Neural crest cell (in vitro differentiated cells): ENCODE measurements at places on chromosomes 4 and X. TPM values are rescaled to one million over a fixed set of nuclear protein-coding genes. Genes with fewer than 3 reads are reported as not detected.

SLC7A11 gene
- 18.7 and 19.2 TPM in 2 replicates for total RNA-seq

SPATA18 gene
- total RNA-seq: 3.0 and 5.4 TPM in 2 replicates

GRCh38 chr4:40736910-40737309, 12.8 kb upstream of the NSUN7 start:
- DNase-seq: no peak

- no peak for DNase-seq
Measured at GRCh38 chr4:61374447-61374891, 174.3 kb downstream of the ADGRL3 start.

DNA sequence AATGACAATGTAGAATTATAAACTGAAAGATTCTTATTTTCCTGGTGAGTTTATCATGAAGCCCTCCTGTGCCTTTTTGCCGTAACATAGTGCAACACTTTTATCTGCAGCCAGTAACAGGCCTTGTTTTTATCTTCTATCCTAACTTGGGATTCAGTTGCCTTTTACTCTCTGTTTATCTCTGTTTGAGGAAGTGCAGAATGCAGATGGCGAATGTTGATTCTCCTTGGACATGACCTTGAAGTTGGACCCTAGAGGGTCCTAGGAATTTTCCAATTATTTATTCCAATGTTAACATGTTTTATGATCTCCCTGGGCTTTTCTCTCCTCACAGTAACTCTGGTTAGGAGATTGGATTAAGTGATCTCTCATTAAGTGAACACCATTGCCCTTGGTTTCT, 165.0 kb downstream of the FMR1NB start:
- DNase-seq: no peak

MID2 gene
- total RNA-seq: 5.1 and 5.5 TPM in 2 replicates

- no peak for DNase-seq
Measured at GRCh38 chrX:81791086-81791485, 589.2 kb downstream of the SH3BGRL start.

PLP1 gene
- total RNA-seq: 265 and 288 TPM in 2 replicates

DNA sequence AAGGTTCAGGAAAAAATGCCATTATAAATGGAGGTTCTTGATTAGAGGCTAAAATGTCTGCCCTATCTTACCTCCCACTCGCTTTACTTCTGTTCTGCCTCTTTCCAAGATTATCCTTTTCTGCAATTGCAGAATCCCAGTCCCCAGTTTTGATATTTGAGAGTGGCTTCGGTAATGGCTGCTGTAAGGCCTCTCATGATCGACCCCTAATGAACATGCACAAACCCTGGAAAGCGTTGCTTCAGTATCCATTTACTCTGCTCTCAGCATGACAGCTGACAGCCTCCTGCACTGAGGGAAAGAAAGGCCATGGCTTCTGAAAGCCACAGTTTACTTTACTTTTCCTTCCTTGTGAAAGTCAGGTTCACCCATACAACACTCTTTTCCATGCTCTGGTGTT, 325.4 kb upstream of the GALNT7 start:
- no peak for DNase-seq

DNA sequence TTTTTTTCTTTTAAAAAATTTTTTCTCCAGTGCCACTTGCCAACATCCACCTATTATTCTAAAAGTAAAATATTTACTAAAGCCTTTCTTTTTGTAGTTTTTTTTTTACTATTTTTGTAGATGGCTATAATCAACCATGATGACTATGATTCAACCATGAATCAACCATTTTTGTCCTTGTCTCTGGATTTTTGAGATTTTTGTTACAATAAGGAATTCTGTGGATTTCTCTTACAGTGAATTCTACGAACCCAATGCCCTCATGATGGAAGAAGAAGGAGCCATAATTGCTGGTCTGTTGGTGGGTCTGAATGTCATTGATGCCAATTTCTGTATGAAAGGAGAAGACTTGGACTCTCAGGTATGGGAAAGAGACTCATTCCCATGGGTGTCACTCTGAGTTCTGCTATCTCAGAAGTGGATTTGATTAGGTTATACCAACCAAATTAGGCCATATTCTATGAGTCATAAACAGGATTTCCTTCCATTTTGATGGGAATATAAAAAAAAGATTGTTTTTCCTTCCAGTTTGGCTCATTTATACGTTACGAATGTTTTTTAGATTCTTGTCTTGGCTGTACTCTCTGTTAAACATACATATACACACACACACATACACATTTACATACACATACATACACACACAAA, 46.7 kb downstream of the RUFY3 start:
- DNase-seq: no peak

- no peak for DNase-seq
Measured at GRCh38 chrX:34859191-34859590, 83.4 kb upstream of the FAM47B start.

- no peak for DNase-seq
Measured at GRCh38 chr4:72119946-72120345, 88.1 kb downstream of the NPFFR2 start.

GRCh38 chrX:29903360-29903759, 312.0 kb upstream of the MAGEB2 start:
- no peak for DNase-seq

DNA sequence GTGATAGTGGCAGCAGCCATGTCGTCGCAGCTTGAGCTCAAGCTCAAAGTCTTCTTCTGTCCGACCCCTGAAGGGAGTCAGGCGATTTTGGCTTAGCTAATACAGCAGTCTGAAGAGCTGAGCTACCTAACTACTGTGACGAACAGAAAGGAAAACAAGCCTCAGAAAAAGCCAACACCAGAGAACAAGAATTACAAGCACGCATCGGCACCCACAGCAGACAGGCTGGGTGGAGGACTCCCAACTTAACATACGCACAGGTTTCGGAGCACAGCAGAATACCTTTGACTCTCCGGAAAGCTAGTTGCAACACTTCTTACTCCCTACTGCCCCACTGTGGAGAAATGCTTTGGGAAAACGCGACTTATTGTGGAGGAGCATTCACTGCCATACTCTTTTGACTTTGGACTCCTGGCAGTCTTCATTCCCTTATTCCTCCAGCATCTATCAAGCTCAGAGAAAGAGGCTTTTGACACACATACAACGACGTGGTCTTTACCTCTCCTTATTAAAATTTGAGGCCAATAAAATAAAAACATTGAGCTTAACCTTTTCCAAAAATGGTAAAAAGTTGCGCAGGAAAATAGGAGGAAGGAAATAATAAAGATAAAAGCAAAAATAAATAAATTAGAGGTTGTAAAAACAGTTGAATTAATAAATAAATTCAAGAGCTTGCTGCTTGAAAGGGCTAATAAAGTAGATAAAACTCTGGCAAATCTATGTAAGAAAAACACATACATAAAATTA, 41.3 kb upstream of the GPC3 start:
- peak; percentile 68 for DNase-seq

- no peak for DNase-seq
Measured at GRCh38 chr4:89275587-89275986, 32.0 kb downstream of the GPRIN3 start.

- no peak for DNase-seq
Measured at GRCh38 chr4:43399726-43400125, 507.2 kb downstream of the GRXCR1 start.

DNA sequence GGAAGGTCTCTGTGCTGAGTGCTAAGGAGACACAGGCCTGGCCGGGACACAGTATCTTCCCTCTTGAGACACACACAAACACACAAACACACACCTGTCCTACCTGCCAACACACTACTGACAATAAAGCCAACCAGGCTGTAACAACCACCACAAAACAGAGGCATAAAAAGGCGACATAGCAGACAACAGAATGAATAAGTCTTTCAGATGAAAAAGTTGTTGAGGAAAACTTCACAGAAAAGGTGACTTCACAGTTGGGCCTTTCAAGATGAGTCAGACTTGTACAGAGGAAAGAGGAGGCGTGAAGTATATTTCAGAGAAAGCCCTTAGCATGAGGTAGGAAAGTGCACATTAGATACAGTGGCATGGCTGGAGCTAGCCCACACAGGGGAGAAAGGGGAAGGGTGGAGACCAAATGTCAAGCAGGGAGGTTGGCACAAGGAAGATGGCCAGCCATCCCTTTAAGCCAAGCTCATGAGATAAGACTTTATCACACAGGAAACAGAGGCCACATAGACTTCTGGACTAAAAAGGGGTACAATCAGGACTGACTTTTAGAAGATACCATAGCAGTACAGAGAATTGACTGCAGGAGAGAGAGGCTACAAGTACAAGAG, 54.0 kb downstream of the SLC9A7 start:
- no peak for DNase-seq

DNA sequence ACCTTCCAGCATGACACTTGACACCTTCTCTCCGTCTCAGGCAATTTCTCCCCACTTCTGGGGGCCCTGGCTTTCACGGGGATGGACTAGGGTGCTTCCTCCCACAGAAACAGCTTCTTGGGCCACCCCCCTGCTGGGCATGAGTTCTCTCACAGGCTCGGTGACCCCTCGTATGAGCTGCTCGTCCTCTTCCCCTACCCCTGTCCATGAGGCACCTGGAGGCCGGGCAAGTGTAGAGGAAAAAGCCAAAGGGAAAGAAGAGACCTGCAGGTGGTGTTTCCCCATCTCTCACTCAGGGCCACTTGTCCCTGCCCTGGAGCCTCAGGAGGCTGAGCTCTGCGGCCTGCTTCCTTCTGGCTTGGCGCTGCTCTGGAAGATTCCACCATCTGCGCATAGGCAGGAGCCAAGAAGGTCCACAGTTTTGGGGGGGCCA, 1.9 kb upstream of the RGS12 start:
- no peak for DNase-seq

DNA sequence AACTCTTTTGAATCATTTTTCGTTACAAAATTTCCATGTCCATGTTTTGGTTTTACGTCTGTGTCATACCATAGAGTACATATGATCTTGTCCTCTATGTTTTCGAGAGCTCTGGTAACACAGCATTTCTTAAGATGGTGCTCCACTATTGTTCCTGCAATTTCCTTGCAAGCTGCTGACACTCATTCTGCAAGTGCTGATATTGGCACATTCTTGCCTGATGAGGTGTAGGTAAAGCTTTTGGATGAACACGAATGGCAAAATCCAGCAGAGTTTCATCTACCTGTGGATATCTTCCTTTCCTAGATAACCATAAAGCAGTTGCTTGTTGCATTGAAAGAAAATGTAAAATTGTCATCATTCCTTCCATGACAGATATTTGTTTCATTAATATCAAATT, 41.3 kb downstream of the MAGEB17 start:
- no peak for DNase-seq

DNA sequence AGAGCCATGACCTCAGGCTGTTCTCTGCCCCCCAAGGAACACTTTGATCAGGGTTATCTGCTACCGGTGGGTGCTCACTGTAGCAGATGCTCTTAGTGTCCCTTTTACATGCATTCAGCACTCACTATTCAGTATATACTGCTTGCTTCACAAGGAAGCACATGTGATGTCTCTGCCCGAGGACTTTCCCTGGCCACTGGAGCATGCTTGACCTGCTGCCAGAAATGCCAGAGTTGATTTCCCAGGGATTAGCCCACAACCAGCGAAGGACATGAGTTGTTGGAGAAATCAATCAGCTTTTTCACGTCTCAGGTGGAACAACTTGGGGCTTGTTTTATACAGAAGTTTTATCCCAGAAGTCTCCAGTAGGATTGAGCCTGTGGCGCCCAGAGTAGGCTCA, 51.2 kb upstream of the RPS6KA3 start:
- DNase-seq: no peak

USP51 gene
- 9.4 and 9.9 TPM in 2 replicates for total RNA-seq

NUDT10 gene
- 17.7 and 18.3 TPM in 2 replicates for total RNA-seq

DNA sequence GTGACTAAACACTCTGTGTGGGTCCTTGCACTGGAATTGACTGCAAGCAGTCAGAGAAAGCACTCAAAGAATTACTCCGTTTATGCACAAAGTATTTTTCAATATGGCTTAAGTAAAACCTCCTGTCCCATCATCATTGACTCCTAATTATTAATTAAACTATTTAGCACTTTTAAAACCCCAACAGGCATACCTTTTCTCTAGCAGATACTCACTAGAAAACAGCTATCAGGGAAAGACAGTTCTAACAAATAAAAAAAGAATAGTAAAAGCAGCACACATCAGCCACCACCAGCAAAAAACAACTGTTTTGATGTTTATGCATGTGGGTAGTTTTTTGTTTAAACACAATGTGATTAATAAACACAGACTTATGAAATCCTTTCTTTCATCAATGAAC, 66.2 kb upstream of the GYPA start:
- no peak for DNase-seq

DNA sequence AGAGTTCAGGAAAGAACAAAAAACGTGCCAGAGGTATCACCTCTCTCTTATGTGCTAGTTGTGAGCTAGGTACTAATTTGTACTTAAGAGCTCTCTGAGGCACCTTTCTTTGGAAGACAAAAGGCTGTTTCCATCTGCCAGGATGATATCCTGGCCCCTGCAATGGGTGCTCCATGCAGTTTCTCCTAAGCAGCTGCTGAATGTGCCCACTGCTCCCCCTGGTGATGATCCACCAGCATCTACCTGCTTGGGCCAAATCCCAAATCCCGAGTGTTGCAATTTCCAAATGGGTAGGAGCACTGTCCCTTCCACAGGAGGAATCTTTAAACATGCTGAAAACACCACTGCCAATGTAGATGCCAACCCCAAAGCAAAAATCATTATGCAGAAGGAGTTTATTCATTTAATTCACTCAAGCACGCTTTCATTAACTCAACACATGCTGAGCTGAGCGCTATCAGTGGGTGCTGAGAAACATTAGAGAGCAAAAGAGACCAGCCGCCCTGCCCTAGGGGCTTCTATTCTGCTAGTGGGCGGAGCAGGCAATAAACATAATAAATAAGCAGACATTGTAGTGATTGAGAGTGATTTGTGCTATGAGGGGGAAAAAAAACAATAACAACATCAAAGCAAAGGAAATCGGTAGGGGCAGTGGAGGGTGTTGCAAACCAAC, 69.6 kb upstream of the C4orf50 start:
- peak; percentile 50 for DNase-seq

SPANXB1 gene
- not detected in 2 replicates for total RNA-seq

DCX gene
- 80.8 and 86.4 TPM in 2 replicates for total RNA-seq

PROM1 gene
- total RNA-seq: 60.8 and 65.3 TPM in 2 replicates

GRCh38 chr4:46993075-46994006, at the start of gene GABRA4:
Gene GABRA4 (minus strand): TSS chr4:46993581. CDS start chr4:46993424, 157 bp downstream.
- peak; percentile 2 for DNase-seq

DNA sequence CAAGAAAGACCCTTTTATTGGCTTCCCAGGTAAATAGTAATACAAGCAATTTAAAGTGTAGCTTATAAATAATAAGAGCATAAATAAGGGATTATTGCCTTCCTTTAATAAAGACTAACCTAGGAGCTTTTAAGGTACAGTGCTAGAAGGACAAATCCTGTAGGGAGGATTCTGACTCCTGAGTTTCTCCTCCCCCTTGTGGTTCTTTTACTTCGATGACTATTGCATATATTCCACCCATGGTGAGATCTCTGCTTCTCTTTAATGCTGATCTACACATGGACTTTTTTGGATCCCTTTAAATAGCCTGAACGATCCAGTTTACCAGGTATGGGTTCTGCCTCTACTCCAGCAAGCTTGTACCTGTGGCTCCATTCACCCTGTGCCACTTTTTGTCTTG, 2.5 kb downstream of the GALNT7 start:
- no peak for DNase-seq

- DNase-seq: no peak
Measured at GRCh38 chr4:26780539-26780938, 80.1 kb upstream of the STIM2 start.
